Effector memory CD8-positive, alpha-beta T cell (primary cell): ENCODE measurements at places on chromosomes 11 and 22.

DNA sequence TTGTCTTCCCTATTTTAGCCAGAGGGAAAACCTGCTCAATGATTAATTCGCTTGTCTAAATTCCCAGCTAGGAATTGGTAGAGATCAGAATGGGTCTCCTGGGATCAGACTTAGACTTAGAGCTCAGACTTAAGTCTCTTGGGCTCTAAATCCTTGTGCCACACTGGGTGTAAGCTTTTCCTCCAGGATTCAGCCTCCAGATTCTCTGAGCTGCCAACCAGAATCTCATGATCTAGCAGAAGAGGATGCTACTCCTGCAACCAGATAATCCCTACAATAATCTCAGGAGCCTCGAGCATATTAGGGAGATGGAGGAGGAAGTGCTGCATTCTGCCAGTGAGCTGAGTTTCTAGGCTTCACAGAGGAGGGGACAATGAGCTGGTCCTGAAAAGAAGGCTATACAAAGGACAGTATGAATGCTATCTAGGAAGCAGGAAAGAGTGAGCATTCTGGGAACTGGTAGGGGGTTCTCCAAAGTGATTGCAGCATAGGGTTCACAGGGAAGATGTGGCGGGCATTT is 211.6 kb upstream of the SESN3 start:
- DNase-seq, result no peak
- no peak overlapping the region for H3K4me3 ChIP-seq
- H3K36me3 ChIP-seq, result no peaks in the 10 kb centered on the region
- H3K4me1 ChIP-seq, result no peaks in the 10 kb centered on the region

GRCh38 chr11:2358754-2359442 is 18.2 kb upstream of the CD81 start:
- no peak overlapping the region for H3K27ac ChIP-seq
- DNase-seq, result no peak
- peaks cover 8% of the 10 kb centered on the region for H3K27me3 ChIP-seq
- no peak overlapping the region for H3K4me3 ChIP-seq

GRCh38 chr11:86196913-86197312 is 47.6 kb upstream of the EED start:
- peaks cover 15% of the 10 kb centered on the region for H3K4me1 ChIP-seq
- no peaks in the 10 kb centered on the region for H3K27me3 ChIP-seq
- no peak overlapping the region for H3K4me3 ChIP-seq

GRCh38 chr22:31970490-31971444 is 26.4 kb downstream of the YWHAH start:
- H3K4me1 ChIP-seq, result peaks cover 13% of the 10 kb centered on the region
- peak overlapping the region; percentile 78 for H3K4me3 ChIP-seq
- peak overlapping the region; percentile 59 for H3K27ac ChIP-seq

DNA sequence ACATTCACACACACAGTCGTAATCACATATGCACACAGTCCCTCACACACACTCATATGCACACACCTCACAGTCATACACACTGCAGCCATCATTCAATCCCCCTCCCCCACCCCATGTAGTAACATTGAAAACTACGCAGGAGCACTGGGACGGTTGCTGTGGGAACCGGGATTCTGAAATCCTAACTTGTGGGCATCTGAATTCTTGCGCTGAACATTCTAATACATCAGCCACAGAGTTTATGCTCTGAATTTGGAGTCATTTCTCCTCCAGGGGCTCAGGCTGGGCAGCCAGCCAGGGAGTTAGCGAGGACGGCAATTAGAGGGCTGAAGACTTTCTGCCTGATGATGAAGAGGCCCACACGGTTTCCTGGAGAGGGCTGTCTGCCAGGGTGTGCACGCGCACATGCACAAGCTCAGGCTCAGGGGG is 32.7 kb downstream of the CD6 start:
- peaks cover 40% of the 10 kb centered on the region for H3K4me1 ChIP-seq
- peaks cover 78% of the 10 kb centered on the region for H3K36me3 ChIP-seq
- peak overlapping the region; percentile 45 for H3K4me3 ChIP-seq
- DNase-seq, result no peak

- H3K27ac ChIP-seq, result peak overlapping the region; percentile 33
- H3K27me3 ChIP-seq, result no peaks in the 10 kb centered on the region
- no peak for DNase-seq
- H3K36me3 ChIP-seq, result no peaks in the 10 kb centered on the region
- H3K4me3 ChIP-seq, result no peak overlapping the region
Observed at GRCh38 chr11:47446833-47447232, 2.1 kb downstream of the RAPSN start.

DNA sequence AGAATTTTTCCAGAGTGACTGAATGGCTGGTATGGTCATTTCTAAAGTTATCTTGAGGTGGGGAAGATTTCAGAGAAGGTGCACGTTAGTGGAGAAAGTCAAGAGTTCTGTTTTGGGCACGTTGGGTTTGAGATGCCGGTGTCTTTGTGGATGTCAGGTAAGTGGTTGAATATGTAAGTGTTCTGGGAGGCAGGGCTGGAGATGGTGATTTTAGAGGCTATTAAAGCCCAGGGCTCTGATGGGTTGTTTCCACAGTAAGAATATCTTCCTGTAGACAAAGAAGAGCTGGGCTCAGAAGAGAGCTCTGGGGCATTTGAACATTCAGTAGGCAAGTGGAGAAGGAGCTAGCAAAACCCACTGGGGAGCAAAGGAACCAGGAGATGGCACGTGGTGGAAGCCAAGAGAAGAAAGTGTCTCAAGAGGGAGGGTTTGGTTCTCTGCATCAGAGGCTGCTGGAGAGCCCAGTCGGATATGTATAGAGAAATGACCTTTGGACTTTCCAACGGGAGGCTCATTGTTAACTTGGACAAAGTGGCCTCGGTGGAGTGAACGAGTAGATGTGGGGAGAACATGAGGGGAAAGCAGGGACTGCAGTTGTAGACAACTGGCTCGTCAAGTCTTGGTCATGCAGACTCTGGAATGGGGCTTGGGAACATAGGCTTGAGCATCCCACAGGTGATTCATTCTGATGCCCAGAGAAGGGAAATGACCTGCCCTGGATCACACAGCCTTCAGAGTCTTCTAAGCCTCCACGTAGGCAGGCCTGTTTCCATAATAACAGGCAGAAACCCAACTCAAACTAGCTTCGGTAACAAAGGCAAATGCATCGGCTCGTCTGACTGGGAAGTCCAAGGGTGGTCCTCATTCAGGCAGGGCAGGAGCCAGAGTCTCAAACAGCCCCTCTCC is 98.4 kb upstream of the PARVA start:
- H3K27me3 ChIP-seq, result no peaks in the 10 kb centered on the region
- no peak overlapping the region for H3K4me3 ChIP-seq
- DNase-seq, result no peak
- no peaks in the 10 kb centered on the region for H3K4me1 ChIP-seq
- H3K36me3 ChIP-seq, result no peaks in the 10 kb centered on the region

- H3K4me3 ChIP-seq, result no peak overlapping the region
- H3K4me1 ChIP-seq, result no peaks in the 10 kb centered on the region
- no peak overlapping the region for H3K27ac ChIP-seq
- no peak for DNase-seq
- peaks cover 5% of the 10 kb centered on the region for H3K27me3 ChIP-seq
- no peaks in the 10 kb centered on the region for H3K36me3 ChIP-seq
Observed at GRCh38 chr11:95545116-95545875, 244.3 kb downstream of the FAM76B start.

DNA sequence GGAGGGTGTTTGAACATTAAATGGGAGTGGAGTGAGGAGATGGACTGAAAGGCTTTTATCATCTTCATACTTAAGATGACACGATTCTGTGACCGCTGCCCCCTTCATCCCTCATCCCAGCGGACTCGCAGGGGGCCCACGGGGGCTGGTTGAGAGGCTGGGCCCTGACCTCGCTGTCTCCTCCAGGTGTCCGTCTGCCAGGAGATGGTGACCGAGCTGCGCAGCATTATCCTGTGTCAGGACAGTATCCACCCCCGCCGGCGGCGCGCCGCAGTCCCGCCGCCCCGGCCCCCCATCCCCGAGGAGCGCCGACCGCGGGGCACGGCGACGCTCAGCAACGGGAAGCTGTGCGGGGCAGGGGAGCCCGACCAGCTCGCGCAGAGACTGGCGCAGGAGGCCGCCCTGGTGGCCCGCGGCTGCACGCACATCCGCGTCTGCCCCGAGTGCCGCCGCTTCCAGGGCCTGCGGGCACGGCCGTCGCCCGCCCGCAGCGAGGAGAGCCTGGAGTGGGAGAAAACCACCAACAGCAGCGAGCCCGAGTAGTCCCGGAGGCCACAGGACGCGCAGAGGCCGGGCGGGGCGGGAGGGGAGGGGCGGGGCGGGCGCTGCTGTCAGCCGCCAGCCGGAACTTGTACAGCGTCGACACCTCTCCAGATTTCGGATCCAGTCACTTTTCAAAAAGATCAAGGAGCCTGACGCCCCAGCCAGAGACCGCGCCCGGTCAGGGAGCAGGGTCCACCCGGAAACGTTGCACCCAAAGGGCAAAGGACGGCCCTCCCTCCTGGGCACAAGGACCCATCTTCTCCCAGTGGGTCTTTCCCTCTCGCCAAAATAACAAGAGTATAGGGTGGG is 38.0 kb upstream of the TBCEL start:
- DNase-seq, result peak; percentile 2
- H3K4me1 ChIP-seq, result peaks cover 12% of the 10 kb centered on the region
- H3K4me3 ChIP-seq, result peak overlapping the region; percentile 66
- H3K27me3 ChIP-seq, result peaks cover 72% of the 10 kb centered on the region
- H3K36me3 ChIP-seq, result peaks cover 3% of the 10 kb centered on the region

DNA sequence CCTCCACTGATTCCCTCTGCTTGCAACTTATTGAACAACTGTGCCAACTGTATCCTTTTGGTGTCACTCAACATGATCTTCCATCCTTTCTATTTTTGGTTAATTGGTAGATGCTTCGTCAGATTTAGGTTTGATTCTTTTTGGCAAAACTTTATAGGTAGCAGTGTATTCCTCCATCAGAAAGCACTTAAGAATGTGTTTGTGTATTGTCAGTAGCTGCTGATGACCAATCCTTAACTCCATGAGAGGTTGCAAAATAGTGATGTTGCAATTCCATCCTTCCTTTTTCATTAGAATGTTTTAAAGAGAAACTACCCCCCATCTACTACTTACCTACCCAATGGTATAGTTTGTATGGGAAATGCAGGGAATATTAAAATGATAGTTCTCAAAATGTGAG is 22.1 kb downstream of the FAM76B start:
- H3K27me3 ChIP-seq, result peaks cover under 1% of the 10 kb centered on the region
- no peak overlapping the region for H3K4me3 ChIP-seq
- H3K27ac ChIP-seq, result no peak overlapping the region
- peaks cover 32% of the 10 kb centered on the region for H3K36me3 ChIP-seq
- no peak for DNase-seq
